ENCODE measurements at places on chromosomes 6 and 20.

GRCh38 chr6:142784344-142784743 lies 160.6 kb downstream of the HIVEP2 start:
- DNase-seq = no peak

DNA sequence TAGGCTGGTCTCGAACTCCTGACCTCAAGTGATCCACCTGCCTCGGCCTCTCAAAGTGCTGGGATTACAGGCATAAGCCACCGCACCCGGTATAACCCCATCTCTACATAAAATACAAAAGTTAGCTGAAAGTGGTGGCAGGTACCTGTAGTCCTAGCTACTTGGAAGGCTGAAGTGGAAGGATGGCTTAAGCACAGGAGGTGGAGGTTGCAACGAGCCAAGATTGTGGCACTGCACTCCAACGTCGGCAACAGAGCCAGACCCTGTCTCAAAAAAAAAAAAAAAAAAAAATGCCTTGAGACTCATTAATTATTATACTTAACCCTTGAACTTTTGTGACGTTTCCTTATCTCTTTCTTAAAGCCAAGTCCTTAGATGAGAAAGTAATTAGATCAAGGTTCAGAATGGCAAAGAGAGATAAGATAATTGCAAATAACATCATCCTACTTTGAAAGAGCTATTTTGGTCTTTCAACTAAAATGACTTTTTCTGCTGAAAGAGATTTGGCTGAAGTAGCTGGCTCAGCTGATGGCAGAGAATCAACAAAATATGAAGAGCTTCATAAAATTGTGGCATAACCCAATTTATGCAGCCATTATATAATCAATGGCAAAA lies 4.7 kb upstream of the SHLD1 start:
- DNase-seq = no peak

- no peak for DNase-seq
Observed at GRCh38 chr6:123529843-123530242, 106.9 kb downstream of the TRDN start.

DNA sequence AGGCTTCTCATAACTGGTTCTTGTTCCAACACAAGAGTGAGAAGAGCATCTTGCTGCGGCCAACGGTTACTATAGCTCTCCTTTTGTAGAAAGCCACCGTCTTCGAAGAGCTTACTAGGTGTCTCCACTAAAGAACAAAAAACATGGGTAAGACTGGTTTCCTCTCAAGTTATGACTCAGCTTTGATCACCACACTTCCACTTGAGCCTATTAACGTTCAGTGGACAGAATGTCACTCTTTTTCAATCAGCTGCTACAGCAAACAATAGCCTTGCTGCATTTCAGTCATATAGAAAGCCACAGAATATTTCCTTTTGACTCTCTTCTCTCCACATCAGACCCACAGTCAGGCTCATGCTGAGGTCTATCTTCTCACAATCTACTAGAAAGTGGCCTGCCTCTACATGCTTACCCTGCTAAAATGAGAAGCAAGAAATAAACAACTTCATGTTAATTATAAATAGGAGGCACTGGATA lies 243.5 kb upstream of the PREP start:
- no peak for DNase-seq

- DNase-seq = no peak
Observed at GRCh38 chr6:26613689-26614683, 17.2 kb downstream of the ABT1 start.

GRCh38 chr20:4181956-4182945 lies 166.9 kb upstream of the RNF24 start:
- no peak for DNase-seq

GRCh38 chr20:61974357-61974665 lies 91.4 kb downstream of the TAF4 start:
- no peak for DNase-seq

GRCh38 chr6:166165558-166166313 lies 1.9 kb downstream of the TBXT start:
- DNase-seq = no peak

DNA sequence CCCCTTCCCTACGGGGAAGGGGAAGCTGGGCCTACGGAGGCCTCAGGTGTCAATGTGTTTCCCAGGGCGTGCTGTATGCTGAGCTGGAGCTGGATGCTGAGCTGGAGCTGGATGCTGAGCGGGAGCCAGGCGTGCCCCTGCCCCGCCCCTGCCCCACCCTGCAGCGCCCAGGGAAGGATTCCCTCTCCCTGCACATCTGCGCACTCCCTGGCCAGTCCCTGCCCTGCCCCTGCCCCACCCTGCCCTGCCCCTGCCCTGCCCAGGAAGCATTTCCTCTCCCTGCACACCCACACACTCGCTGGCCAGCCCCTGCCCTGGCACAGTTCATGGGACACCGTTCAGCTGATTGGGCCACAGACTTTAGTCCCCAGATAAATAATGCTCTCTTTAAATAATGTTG lies 196.8 kb downstream of the SMOC2 start:
- DNase-seq = no peak

GRCh38 chr6:37694259-37694658 lies 3.4 kb downstream of the MDGA1 start:
- no peak for DNase-seq

Data from NCI-H187 treated with DMSO at 0.1 percent for 48 hours (cell line).